ENCODE measurements at places on chromosomes 6 and 20.

GRCh38 chr6:109491207-109491938, 8.4 kb upstream of the ZBTB24 start:
- peak; percentile 39 for DNase-seq

DNA sequence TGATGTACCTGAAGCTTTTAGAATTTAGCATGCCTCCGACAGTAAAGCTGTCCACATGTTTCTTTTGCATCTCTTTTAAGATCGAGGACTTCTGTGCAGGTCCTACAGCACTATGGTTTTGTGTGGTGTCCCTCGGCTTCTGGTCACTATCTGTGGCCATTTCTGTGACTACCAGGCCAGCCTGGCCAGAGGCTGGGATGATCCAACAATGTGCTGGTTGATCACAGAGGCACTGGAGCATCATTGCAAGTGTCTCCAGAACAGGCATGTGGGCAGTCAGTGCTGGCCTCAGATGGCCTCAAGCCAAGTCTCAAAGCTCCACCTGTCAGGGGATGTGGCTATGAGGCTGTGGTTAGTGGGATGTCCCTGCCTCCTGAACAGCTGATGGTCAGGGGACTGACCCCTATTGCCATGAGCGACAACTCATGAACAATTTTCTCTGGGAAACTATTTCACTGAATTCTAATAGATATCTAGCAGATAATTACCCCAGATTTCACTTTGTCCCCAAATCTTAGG, 136.6 kb downstream of the SYNDIG1 start:
- no peak for DNase-seq

GRCh38 chr6:31658158-31658688, 2.4 kb downstream of the C6orf47 start:
- no peak for DNase-seq

DNA sequence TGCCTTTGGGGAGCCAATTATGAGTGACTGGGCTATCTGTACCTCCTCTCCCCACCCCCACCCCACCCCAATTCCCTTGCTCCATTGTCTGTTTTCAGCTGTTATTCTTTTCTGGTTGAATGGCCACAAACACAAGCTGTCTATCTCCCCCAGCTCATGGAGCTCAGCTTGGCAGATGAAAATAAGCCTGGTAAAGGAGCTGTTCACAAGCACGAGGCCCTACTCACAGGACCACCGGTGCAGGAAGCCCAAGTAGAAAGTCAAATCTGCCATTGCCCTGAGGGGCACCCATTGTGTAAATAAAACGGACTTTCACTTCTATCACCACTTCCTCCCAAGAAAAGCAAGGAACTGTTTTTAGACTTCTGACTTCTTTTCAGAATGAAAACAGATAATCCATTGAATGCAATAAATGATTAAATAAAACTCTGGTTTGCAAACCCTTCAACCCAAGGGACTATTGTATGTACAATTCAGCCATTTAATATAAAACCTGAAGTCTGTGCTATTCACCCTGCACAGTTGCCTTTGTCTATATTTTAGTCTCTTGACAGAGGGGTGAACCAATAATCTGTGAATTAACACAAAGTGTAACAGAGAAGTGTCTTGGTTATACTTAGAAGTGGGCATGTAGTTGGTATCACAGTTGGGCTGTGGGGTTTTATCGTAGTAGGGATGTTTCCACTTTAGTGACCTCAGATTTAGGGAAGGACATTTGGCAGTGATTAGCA, 27.7 kb downstream of the RIPOR2 start:
- no peak for DNase-seq

- no peak for DNase-seq
These were observed 77.6 kb upstream of the RGS17 start for GRCh38 chr6:153208706-153209105.

DNA sequence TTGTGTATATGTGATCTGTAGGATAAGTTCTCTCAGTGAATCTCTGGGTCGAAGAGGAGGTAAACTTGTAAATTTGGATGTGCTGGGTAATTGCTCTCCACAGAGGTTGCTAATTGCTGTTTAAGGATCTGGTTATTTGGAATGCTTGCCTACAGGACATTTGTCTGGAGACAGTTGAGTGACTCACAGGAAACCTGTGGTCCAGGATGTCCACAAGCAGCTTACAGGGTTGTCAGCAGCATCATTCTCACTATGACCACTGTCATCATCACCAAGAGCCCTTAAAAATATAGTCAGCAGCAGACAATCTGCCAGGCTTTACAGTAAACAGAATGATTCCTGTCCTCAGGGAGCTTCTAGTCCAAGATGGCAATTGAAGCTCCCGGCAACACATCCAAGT, 31.2 kb upstream of the KCNK5 start:
- DNase-seq = no peak

- no peak for DNase-seq
These were observed 28.3 kb downstream of the CTCFL start for GRCh38 chr20:57496592-57496991.

DNA sequence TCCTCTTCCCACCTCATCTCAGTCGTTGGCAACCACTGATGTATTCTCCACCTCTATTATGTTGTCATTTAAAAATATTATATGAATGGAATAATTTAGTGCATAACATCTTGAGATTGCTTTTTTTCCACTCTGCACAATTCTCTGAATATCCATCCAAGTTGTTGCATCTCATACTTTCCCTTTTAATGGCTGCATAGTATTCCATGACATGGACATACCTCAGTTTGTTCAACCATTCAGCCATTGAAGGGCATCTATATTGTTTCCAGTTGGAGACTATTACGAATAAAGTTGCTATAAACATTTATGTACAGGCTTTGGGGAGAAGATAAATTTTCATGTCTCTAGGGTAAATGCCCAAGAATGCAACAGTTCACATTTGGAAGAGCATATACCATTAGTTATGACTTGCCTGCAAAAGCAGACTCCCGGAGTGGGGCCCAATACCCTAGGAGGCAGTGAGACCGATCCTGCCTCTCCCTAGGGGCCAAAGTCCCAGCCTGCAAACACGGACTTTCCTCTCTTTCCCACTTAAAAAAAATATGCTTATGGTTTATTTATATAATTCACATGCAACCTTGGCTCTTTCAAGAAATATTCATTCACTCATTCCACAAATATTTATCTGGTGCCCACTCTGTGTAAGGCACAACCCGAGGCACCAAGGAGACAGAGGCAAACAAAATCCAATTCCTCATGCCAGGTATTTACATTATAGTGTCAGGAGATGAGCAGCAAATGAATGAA, 227.0 kb upstream of the PMEPA1 start:
- no peak for DNase-seq

All from iPS-NIHi11 (cell line).